Small intestine (tissue), 16 donors: ENCODE measurements at places on chromosomes 6 and 20.

DNA sequence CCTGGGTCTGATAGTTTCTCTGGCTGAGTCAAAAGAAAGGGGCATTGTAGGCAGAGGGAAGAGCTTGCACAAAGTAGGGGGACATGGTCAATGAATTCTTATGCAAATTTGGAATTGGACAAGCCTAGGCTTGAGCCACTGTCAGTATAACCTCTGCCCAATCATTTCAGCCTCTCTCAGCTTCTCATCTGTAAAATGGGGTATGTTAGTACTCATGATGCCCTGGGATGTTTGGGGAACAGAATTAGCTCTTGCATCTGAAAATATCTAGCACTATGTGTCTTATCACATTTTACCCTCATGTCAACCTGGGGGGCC is 148.6 kb downstream of the DHX35 start:
- peaks cover 3% of the 10 kb centered on the region for H3K27me3 ChIP-seq
- no peak overlapping the region for H3K4me3 ChIP-seq
- H3K27ac ChIP-seq = no peak overlapping the region
- DNase-seq = no peak
- H3K36me3 ChIP-seq = no peaks in the 10 kb centered on the region

DNA sequence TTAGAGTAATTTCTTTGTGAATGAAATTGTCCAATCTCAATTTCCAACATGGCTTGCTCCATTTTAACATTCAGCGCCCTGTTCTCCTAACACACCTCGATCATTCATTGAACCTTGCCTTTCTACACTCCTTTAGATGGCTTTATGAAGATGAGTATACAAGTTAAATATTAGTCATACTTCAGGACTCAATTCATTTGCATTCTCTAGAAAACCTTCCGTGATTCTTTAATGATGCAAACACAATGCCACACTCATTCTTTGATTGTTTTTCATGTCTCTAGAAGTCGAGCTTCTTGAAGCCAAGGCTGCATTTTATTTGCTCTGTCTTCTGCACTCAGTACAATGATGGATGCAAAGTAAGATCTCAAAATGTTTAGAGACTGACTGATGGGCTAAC is 641.2 kb downstream of the DOK5 start:
- DNase-seq = no peak
- H3K27ac ChIP-seq = no peak overlapping the region
- no peaks in the 10 kb centered on the region for H3K27me3 ChIP-seq
- no peaks in the 10 kb centered on the region for H3K36me3 ChIP-seq
- no peaks in the 10 kb centered on the region for H3K4me1 ChIP-seq

DNA sequence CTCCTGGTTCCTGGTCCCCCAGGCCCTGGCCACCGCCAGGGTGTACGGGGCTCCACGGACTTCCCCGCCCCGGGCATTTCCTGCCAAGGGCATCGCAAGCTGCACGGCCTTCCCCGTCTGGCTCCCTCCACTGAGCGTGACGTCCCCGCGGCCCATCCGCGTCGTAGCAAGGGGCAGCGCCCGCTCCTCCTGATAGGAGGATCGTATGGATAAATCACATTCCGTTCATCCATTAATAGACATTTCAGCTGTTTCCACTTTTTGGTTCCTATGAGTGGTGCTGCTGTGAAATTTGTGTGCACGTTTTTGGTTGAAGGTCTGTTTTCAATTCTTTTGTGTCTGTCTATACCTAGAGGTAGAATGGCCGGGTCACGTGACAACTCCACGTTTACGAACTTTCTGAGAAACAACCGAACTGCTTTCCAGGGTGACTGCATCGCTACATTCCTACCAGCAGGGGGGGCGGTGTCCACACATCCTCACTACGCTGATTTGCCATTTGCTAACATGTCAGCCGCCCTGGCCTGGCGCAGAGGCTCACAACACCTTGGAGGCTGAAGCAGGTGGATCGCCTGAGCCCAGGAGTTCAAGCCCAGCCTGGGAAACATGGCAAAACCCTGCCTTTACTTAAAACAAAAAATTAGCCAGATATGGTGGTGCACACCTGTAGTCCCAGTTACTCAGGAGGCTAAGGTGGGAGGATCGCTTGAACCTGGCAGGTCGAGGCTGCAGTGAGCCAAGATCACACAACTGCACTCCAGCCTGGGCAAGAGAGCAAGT is 37.7 kb downstream of the KCNQ2 start:
- H3K36me3 ChIP-seq = no peaks in the 10 kb centered on the region
- no peaks in the 10 kb centered on the region for H3K27me3 ChIP-seq
- no peak overlapping the region for H3K27ac ChIP-seq

GRCh38 chr6:23841116-23841515 is 284.9 kb upstream of the NRSN1 start:
- H3K27me3 ChIP-seq = no peaks in the 10 kb centered on the region
- no peak for DNase-seq
- H3K4me3 ChIP-seq = no peak overlapping the region
- H3K4me1 ChIP-seq = no peaks in the 10 kb centered on the region
- no peaks in the 10 kb centered on the region for H3K36me3 ChIP-seq

DNA sequence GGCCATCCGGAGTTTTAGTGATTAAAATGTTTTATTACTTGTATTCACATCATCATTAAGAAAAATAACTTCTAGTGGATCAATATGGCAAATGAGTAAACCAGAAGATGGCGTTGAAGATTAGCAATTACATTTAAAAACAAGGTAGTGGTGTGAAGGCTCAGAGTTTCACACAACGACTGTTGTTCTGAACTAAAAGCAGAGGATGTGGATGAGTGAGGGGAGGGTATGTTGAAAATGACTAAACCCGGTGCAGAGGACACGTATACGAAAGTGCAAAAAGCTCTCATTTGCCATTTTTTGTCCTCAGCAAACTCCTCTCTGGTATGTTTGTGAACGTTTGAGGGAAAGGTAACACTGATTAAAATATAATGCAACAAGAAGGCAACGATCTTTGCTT is 1.9 kb upstream of the IRF4 start:
- H3K27me3 ChIP-seq = peaks cover 19% of the 10 kb centered on the region
- no peak for DNase-seq
- H3K36me3 ChIP-seq = no peaks in the 10 kb centered on the region
- H3K4me1 ChIP-seq = no peaks in the 10 kb centered on the region
- no peak overlapping the region for H3K27ac ChIP-seq
- no peak overlapping the region for H3K4me3 ChIP-seq

GRCh38 chr6:35082046-35082732 is 59.0 kb downstream of the TCP11 start:
- peaks cover 16% of the 10 kb centered on the region for H3K36me3 ChIP-seq
- H3K4me1 ChIP-seq = no peaks in the 10 kb centered on the region
- H3K27me3 ChIP-seq = no peaks in the 10 kb centered on the region
- DNase-seq = no peak
- H3K4me3 ChIP-seq = no peak overlapping the region

- no peak overlapping the region for H3K27ac ChIP-seq
- H3K4me1 ChIP-seq = no peaks in the 10 kb centered on the region
- no peak overlapping the region for H3K4me3 ChIP-seq
- no peaks in the 10 kb centered on the region for H3K36me3 ChIP-seq
- DNase-seq = no peak
Measured at GRCh38 chr20:24153101-24154040, 164.8 kb upstream of the GGTLC1 start.

DNA sequence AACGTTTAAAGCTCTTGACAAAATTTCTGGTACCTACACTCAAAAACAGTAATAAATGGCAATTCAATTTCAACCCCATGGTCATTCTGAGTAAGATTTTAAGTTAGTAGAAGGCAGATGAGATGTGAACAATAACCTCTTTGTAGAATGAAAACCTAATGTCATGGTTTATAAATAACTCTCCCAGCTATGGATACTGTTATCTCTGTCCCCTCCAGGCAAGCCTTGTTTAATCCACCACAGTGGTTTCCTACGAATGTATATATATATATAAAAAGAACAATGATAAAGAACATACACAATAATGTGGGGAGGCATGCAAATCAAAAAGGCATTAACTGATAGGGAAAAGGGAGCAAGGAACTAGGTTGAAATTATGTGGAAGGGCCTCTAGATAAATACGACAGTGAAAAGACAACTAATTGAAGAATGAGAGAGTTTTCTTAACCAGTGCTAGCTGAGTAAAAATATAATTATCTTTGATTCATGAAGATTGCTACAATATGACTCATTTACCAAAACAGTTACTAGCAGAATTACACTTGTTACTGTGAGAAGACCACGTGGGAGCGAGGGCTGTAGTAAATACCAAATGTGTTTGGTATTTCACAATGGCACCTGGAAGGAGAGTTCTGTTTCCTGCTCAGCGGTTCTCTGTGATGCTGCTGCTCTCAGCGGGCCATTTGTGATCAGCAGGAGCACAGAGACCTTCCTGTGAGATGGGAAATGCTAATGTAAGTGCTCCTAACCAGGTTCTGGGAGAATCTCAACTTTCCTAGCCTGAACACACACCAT is 173.7 kb downstream of the MBOAT1 start:
- DNase-seq = no peak
- no peaks in the 10 kb centered on the region for H3K4me1 ChIP-seq
- H3K27ac ChIP-seq = no peak overlapping the region
- peaks cover 1% of the 10 kb centered on the region for H3K27me3 ChIP-seq
- no peak overlapping the region for H3K4me3 ChIP-seq
- peaks cover 3% of the 10 kb centered on the region for H3K36me3 ChIP-seq

GRCh38 chr6:88870717-88871330 is 92.6 kb downstream of the RNGTT start:
- no peak overlapping the region for H3K27ac ChIP-seq
- H3K4me1 ChIP-seq = peaks cover 14% of the 10 kb centered on the region
- no peaks in the 10 kb centered on the region for H3K36me3 ChIP-seq
- DNase-seq = peak; percentile 72

DNA sequence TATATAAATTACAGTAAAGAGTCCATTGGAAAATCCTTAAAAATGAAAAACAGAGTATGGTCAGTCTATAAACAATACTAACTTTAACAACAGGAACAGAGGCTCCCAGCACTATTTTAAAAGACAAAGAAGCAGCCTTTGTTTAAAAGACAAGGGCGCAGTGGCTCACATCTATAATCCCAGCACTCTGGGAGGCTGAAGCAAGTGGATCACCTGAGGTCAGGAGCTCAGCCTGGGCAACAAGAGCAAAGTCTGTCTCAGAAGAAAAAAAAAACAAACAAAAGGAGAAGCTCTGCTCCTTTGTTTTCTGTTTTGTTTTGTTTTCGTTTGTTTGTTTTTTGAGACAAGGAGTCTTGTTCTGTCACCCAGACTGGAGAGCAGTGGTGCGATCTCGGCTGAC is 89.4 kb downstream of the DTNBP1 start:
- no peaks in the 10 kb centered on the region for H3K4me1 ChIP-seq
- H3K27ac ChIP-seq = no peak overlapping the region
- no peaks in the 10 kb centered on the region for H3K36me3 ChIP-seq
- no peak overlapping the region for H3K4me3 ChIP-seq

GRCh38 chr6:93176070-93176469 is 243.3 kb downstream of the EPHA7 start:
- no peaks in the 10 kb centered on the region for H3K27me3 ChIP-seq
- H3K4me1 ChIP-seq = no peaks in the 10 kb centered on the region
- no peaks in the 10 kb centered on the region for H3K36me3 ChIP-seq
- H3K4me3 ChIP-seq = no peak overlapping the region

DNA sequence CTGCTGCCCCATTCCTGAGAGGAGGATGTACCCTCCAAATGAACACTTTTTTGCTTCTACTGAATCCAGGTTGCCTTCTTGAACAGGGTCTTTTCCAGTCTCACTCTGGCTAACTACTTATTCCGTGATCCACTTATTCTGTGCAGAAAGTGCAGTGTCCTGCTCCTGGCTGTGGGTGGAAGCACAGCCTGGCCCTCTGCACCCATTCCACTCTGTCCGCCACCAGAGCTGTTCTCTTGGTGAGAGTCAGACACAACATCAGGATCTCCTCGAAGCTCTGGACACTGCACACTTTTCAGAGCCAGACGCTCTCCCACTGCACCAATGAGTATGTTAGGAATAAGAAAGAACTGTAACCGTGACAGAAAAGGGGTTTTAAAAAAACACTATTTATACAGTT is 174.2 kb downstream of the MCHR2 start:
- H3K27ac ChIP-seq = no peak overlapping the region
- no peak for DNase-seq
- H3K4me3 ChIP-seq = no peak overlapping the region
- no peaks in the 10 kb centered on the region for H3K36me3 ChIP-seq
- peaks cover 3% of the 10 kb centered on the region for H3K27me3 ChIP-seq

DNA sequence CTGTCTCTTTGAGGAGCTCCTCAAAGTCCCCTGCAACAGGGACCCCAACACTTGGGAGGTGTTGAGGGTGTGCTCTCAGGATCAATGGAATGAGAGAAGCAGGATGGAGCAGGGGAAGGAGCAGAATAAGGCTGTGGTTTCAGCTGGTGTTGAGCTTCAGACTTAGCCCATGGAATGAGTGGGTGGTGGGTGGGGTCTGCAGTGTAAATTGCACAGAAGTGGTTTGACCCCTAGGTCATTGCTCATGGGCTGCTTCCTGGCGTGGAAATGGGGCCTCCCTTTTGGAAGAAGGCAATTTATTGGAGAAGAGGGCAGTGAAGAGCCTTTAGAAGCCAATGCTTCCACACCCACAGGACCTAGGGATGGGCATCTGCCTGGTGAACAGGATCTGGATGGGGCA is 37.0 kb upstream of the KCNG1 start:
- no peaks in the 10 kb centered on the region for H3K27me3 ChIP-seq
- H3K36me3 ChIP-seq = no peaks in the 10 kb centered on the region
- no peak for DNase-seq

GRCh38 chr6:41642090-41642959 is 4.1 kb downstream of the MDFI start:
- H3K27me3 ChIP-seq = peaks cover 3% of the 10 kb centered on the region
- no peaks in the 10 kb centered on the region for H3K4me1 ChIP-seq
- no peak for DNase-seq
- no peak overlapping the region for H3K27ac ChIP-seq
- H3K36me3 ChIP-seq = no peaks in the 10 kb centered on the region
